ENCODE measurements at places on chromosomes 11 and 22.

DNA sequence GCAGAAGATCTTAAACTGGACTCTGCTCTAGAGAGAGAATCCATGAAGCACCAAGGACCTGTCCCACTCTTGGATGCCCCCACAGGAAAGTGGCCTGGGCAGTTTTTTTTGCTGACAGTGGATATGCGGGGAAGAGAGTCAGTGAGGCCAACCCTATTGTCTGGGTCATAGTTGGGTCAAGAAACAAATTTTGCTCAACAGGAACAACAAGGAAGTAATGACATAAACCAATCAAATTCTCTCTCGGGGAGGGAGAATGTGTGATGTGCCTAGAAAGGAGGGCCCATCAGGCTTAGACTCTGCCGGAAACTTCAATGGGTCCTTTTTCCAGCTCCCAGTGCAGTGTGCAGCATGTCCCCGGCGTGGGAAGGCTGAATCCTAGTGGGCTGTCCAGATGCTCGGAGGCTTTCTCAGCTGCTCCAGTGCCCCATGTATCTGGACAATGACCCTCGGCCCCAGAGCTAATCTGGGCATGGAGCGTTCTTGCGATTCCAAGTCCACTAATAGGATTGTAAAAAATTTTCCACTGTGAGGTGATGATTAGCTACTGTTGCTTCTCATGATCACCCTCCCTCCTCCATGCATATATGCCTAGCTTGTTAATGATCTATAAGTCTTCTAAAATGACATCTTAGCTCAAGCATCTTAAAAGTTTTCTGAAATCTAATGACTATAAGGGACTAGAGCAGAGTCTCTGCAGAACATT lies 101.0 kb downstream of the SNX19 start:
- no peak for DNase-seq

DNA sequence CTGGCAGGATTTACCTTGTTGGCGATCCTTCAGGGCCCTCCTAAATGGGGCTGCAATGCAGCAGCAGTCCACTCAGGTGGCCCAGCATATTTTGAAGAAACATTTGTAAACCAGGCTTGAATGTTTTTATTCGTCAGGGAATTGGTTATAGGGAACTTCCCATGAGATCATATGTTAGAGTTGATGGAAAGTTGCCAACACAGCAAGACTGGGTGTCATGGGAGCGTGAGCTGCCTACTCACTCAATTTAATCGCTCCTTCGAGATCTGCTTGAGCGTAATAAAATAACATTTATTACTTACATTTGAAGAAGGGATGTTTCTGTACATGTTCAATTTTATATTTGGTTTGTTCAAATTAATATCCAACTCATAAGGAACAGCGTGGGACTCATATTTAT lies 19.4 kb downstream of the OR2AT4 start:
- DNase-seq = no peak

DNA sequence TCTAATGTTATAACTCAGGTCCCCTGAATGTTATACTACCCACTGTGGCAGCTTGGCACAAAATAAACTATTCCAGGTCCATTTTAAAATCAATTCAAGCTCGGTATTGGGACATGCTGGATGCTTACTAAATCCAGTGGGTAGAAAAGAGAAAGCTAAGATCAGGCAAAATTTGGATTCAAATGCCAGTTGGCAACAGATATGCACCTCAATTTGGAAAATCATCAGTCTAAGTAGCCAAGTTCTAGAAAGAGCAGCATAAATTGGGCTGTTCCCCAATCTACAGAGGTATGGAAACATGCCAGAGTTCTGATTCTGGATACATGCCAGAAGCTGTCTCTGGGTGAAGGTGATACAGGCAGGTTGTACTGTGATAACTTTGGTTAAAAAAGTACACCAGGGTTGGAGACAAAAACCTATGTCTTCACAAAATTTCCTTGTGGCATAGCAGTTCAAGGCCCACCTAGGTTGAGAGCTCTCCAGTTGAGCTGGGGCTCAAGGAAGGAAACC lies 427.8 kb downstream of the LRRC4C start:
- no peak for DNase-seq

DNA sequence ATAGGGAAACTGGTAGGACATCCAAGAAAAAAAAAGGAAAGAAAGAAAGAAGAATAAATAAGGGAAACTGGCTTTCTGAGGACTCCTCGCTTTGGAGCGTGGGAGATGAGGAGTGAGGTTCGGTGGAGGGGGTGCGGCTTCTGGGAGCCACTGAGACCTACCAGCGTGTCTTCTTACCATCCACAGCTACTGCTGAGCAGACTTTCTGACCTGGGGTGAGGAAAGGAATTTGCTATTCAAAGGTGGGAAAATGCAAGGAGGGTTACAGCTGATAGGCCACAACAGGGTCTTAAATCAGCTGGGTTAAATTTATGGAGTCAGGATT lies 488 bp upstream of the SELENOM start:
- no peak for DNase-seq

DNA sequence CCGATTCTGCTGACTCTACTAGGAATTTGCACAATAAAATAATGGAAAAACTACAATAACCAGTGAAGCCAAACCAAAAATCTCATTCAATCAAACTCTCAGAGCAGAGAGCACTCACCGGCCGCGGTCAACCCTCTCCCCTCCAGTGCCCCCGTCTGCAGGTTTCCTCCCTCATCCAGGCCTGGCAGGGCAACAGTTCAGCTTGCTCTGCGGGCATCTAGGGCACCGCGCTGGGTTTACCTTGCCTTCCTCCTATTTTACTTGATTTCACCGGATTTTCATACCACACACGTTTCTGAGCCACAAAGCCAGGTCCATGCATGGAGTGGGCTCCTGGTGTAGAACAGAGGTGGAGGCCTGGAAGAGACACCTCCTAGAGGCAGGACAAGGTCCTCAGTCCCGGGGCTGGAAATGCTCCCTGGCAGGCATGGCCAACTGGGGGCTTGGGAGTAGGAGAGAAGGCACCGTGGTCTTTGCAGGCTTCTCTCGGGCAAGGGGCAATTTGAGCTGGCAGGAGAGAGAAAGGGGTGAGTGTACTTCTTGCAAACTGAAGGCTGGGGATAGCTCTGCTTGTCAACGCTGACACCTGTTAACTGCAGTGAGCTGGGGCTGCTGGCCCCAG lies 938.4 kb downstream of the BRD1 start:
- no peak for DNase-seq

DNA sequence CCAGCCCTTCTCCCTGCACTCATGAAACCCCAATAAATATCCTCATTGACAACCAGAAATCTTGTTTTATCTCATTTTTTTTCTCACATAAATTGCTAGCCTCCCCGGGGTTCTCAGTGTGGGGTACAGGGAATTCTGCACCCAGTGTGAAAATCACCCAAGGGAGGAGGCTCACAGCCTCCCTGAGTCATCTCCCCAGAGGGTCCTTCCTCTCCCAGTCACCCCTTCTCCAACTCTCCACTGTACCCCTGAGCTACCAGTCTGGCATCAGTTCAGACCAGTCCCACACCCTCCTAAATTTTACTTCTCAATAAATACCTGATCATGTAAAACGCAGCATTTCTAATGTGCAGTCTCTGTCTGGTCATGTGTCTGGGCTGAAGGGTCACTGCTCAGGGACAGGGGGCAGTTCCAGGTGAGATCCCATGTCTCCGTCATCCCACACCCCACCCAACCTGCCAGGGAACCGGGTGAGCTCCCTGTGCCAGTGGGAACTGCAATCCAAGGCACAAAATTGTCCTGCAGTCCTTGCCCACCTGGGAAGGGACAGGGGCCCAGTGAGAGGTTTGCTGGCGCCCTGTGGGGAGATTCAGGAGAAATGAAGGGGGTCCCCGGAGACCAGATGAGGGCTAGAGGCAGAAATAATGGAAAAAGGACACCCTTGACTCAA lies 8.3 kb downstream of the IGLL5 start:
- no peak for DNase-seq

DNA sequence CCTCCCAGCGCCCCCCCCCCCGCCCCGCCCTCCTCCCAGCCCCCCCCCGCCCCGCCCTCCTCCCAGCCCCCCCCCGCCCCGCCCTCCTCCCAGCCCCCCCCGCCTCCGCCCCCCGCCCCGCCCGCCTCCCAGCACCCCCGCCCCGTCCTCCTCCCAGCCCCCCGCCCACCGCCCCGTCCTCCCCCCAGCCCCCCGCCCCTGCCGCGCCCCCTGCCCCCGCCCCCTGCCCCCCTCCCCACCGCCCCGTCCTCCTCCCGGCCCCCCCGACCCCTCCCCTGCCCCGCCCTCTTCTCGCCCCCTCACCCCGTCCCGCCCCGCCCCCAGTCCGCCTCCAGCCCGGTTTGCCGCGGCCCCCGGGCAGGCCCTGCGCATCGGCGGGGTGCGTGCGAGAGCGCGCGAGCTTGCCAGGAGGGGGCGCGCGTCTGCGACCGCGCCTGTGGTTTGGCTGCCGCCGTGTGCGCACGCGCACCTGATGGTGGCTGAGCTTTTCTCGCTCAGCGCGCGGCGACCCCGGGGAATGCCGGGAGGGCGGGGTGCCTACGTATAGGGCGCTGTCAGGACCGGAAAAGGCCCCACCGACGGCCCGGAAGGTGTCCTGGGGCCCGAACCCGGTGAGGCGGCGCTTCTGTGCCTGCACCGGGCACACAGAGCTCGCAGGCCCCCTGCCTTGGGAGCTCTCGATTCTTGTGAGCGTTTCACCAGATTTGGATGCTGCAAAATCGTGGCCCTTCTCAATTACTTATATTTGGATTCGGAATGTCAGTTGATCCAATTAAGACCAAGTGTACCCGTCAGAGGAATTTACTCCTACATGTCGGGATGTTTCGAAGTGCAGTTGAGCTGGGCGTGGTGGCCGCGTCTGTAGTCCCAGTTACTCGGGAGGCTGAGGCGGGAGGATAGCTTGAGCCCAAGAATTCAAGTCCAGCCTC lies 501 bp upstream of the TTLL12 start:
- peak; percentile 91 for DNase-seq

GRCh38 chr22:23397008-23397612 lies 183.0 kb downstream of the IGLL1 start:
- no peak for DNase-seq

GRCh38 chr22:39308614-39309363 lies 10.6 kb downstream of the RPL3 start:
- DNase-seq = peak; percentile 49

- no peak for DNase-seq
Measured at GRCh38 chr22:33472462-33473344, 414.5 kb upstream of the SYN3 start.
